Transverse colon (tissue), 4 donors: ENCODE measurements at places on chromosomes 16 and 17.

- DNase-seq = peak; percentile 60
Measured at GRCh38 chr17:19762515-19762961, 14.4 kb upstream of the ALDH3A1 start.

DNA sequence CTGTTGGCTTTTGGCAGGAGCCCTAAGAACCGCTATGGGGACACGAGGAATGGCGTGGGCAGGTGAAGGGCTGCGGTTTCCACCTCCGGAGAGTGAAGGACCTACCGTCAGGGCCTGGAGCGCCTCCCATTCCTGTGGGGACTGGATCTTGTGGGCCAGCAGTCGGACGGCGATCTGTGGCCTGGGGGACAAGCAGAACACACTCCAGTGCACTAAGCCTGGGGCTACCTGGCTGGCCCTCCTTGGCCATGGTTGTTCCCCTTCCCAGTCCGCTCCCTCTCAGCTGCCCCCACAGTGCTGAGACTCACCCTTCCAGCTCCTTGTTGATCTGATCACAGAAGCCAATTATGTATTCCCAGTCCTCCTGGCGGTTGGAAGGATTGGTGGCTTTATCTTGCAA lies 15.0 kb downstream of the GGA3 start:
- no peak for DNase-seq

DNA sequence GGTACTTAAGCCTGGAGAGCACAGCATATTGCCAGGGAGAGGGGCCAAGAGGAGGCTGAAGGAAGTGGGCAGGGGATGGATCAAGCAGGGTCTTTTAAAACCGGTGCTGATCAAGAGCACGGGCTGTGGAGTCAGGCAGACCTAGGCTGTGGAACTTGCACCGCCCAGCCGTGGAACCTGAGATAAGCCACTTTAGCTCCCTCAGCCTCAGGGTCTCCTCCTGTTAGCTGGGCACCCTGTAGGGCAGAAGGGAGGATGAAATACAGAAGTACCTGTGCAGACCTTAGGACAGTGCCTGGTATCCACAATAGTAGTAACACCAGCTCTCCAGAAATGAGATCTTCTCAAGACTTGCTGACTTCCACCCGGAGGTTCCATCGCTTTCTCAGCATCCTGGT lies 9.3 kb downstream of the ODAD4 start:
- no peak for DNase-seq

- no peak for DNase-seq
Measured at GRCh38 chr16:84844559-84845495, 25.0 kb downstream of the CRISPLD2 start.
